ENCODE measurements at places on chromosomes 16 and 17.

DNA sequence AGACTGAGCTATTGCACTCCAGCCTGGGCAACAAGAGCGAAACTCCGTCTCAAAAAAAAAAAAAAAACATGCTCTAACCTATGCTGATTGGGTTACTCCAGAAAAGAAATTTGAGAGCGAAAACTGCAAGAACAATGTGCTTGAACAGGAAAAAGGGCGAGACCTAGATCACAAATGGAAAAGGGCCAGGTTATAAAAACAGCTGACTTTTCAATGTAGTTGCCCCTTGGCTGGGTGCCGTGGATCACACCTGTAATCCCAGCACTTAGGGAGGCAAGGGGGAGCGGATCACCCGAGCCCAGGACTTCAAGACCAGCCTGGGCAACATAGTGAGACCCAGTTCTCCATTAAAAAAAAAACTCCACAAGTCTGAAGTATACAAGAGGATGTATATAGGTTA lies 48.8 kb downstream of the MRM3 start:
- no peak for DNase-seq

GRCh38 chr16:66154801-66155200 lies 211.7 kb upstream of the CDH5 start:
- DNase-seq: no peak

GRCh38 chr17:409308-409847 lies 56.8 kb upstream of the RPH3AL start:
- DNase-seq: no peak

- DNase-seq: no peak
Observed at GRCh38 chr16:1746693-1747195, 24.6 kb downstream of the NME3 start.

GRCh38 chr17:50102164-50102991 lies 7.2 kb downstream of the PDK2 start:
- DNase-seq: no peak

DNA sequence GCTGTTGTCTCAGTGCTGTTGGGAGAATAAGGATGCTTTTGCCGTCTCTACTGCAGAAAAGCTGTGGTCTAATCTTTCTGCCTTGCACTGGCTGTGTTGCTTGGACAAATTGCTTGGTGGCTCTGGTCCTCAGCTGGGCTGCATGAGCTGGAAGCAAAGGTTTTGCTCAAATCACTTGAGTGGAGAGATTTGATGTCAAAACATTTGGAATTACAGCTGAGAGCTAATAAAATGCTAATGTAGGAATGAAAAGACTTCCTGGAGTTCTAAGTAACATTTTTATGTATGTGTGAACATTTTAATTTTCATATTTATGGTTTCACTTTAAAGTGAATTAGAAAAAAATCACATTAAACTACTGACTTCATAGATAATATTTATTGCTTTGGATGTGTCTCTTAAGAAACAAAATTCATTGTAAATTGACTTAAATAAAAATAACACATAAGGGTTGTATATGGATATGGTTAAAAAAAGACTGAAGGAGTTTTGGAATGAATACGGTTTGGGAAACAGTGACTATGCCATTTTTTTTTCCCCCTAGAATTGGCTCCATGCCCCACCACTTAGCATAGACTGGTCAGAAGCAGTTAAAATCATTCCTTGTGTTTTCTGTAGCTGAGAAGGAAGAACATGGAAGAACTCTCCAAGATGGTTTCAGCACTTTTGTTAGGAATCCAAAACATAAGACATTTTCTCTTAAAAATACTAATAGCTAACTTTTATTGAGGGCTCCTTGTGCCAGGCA lies 39.2 kb upstream of the FAM20A start:
- no peak for DNase-seq

DNA sequence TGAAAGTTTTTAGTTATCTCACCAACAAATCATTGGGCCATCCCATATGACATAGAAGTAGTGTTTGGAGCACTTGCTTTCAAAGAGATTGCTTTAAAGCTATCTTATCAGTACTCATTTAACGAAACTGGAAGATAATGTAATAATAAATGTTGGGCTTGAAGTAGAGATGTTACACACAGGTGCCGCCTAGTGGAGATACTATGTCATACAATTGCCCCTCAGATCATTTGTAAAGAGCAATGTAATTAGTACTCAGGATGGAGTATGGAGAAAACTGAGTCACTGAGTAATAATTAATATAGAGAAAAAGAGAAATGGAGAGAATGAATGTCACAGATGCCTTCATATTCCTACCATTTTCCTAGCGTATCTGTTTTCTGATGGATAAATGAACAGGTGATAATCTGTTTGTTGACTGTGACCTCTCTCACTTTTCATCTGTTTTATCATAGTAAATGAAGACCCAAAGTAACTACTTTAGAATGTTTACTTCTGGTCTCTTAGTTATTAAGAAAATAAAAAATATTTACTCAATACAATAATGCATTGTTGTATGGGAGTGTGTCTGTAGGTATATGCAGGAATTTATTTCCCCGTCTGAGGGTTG lies 80.4 kb downstream of the EFCAB5 start:
- no peak for DNase-seq

DNA sequence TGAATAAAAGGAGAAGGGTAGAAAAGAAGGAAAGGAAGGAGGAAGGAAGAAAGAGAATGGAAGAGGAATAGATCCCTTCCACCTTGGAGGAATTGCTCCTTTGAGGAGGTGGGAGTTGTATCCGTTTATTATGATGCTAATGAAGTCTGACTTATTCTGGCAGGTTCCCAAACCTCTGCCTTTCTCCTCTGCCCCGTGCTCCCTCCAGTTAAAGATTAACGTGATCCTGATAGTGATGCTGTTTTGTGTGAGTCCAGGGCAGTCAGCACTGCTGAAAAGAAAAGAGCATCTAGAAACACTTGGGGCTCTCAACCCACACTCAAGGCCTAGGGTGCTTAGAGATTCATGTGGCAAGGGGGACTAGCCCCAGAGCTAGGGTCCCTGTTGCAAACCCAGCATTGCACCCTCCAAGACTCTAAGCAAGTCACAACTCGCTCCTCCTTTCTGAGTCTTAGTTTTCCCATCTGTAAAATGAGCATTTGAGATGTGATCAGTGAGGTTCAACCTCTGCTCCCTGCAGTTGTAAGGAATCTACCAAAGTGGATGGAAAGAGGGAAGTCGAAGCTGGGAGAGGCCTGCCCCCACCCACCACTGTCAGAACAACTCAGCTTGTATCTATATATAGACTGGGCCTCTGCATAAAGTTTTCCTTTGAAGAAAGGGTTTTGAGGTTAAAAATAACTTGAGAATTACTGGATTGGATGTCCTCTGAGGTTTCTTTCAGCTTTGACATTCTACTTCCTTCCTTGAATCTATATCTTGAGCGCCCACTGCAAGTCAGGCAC lies 46.9 kb upstream of the TMEM132E start:
- DNase-seq: no peak

GRCh38 chr16:57637424-57637823 lies 9.0 kb downstream of the ADGRG1 start:
- no peak for DNase-seq

GRCh38 chr16:17068524-17068923 lies 402.2 kb downstream of the XYLT1 start:
- DNase-seq: no peak

- no peak for DNase-seq
Observed at GRCh38 chr17:72931635-72932034, 160.9 kb downstream of the SLC39A11 start.

GRCh38 chr17:16480995-16481394 lies 11.0 kb downstream of the LRRC75A start:
- no peak for DNase-seq
